ELR (cell line): ENCODE measurements at places on chromosomes 2 and 18.

- no peak for DNase-seq
Observed at GRCh38 chr2:205556357-205556756, 125.9 kb upstream of the NRP2 start.

- no peak for DNase-seq
Observed at GRCh38 chr18:12769136-12769535, 66.3 kb downstream of the PSMG2 start.

GRCh38 chr2:203346612-203347011 is 18.4 kb downstream of the ABI2 start:
- no peak for DNase-seq

DNA sequence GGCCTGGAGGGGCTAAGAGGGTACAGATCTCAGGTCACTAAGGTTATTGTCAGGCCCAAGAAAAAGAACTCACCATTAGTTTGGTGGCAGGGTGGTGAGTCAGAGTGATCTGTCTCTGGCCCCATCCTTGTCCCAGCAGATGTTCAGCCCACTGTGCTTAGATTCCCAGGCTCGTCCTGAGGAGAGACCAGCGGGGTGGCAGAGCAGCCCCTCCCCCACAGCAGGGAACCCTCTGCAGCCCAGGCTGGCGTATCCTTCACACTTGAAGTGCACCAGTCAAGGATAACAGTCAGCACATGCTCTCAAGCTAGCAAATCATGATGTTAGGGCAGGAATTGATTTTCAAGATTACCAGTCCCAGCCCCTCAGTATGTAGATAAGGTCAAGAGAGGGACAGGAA is 43.1 kb downstream of the TMEM185B start:
- no peak for DNase-seq

DNA sequence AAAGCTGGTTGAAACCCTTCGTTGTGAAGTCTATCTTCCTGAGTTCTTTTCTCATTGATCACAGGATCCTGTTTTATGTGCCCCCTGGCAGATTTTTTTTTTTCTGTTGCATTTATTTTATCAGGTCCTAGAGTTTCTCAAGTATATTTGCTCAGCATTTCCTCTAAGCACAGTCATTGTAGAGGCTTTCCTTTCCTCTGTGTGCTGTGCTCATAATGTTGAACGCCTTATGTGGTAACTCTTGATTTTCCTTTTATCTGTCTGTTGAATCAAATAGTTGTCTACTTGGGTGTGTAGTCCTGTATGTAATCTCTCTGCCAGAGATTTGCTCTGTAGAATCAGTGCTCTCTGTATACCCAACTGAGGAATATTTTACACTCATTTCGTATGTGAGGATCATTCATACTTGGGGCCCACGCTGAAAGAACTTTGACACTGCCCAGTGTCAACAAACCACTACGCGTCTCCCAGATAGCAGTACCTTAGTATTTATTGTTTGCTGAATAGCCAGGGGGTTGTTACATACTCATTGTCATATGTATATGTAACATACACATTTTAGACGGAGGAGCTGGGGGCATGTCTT is 118.2 kb downstream of the CTNNA2 start:
- peak; percentile 11 for DNase-seq

DNA sequence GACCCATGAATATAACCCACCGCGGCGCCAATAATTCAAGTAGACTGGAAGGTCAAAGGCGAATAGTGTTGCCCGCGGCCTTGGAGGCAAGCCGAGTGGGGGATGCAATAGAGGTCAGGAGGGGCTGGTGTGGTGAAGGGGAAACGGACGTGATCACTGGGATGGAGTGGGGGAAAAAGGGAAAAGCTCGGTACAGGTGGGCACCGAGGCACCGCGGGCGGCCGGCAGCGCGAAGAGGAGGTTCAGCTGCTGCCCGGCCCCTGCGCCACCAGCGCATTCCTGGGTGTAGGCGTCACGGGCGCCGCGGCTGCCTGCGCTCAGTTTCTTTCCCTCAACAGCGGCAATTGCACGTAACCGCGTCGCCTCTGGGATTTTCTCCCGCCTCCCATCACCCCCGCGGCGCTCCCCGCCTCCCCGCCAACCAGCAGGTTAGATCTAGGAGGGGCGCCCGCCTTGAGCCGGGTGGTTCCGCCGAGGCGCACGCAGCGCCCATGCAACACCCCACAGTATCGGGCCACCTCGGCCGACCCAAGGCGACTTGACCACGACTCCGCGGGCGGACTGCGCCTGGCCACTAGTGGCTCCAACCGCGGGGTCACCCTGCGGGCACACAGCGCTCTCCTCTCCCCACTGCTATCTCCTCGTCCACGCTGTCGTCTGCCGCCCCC is 1.5 kb downstream of the RND3 start:
- DNase-seq = peak; percentile 88
